G401 (cell line): ENCODE measurements at places on chromosomes 13 and 19.

- DNase-seq, result peak; percentile 14
These were observed 15.2 kb downstream of the EPN1 start for GRCh38 chr19:55690109-55690768.

- DNase-seq, result no peak
These were observed 207.9 kb upstream of the UFM1 start for GRCh38 chr13:38141792-38142191.

- DNase-seq, result no peak
These were observed 498.9 kb upstream of the SLITRK5 start for GRCh38 chr13:87172166-87172835.

GRCh38 chr19:1000095-1000494 is at the start of gene GRIN3B:
TSS of gene GRIN3B (plus strand) at chr19:1000419. CDS start at chr19:1000438, 19 bp downstream.
- no peak for DNase-seq

DNA sequence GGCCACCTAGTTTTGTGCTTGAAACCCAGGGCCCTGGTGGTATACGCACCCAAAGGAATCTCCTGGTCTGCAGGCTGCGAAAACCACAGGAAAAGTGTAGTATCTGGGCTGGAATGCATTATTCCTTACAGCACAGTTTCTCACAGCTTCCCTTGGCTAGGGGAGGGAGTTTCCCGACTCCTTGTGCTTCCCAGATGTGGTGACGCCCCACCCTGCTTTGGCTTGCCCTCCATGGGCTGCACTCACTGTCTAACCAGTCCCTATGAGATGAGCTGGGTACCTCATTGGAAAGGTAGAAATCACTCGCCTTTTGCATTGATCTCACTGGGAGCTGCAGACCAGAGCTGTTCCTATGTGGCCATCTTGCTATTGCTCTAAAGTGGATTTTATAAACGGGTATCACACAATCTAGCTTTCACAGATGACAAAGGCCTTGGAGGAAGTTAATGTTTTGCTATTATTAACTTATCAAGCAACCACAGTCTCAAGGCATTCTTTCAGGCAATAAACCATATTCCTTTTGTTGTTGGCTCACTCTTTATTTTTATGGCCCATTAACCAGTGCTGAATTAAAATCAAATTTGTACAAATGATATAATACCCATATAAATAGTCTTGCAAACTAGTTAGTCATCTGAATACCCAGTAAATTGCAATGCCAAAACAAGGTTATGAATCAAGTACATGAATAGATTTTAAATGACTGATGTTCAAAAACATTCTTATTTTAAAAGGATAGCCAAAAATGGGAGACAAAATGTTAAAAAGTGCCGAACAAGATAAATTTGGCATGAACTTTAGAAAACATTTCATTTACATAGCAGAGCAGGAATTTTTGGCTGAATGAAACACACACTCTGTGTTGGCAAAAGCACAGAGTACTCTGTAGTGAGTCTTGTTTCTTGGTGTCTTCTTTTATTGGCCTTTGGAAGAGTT is 475.4 kb upstream of the ARGLU1 start:
- no peak for DNase-seq

DNA sequence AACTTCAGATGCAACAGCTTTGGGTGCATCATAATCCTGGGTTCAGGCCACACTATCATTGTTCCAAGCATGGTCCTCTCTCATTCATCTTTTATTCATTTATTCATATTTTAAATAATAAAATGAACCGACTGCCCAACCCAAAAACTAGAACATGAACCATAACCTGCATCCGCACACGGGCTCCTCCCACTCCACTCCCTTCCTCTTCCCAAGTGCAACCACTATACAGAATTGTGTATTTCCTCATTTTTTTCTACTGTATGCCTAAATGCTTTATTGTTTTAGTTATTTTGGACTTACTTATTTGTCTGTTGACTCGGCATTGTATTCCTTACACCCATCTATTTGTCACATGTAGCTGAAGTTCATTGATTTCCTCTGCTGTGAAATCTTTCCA is 30.7 kb upstream of the POMP start:
- DNase-seq, result no peak

- DNase-seq, result no peak
These were observed 551.6 kb downstream of the MYO16 start for GRCh38 chr13:109180905-109181425.

GRCh38 chr19:54670576-54671357 is 8.0 kb downstream of the LILRB4 start:
- DNase-seq, result no peak

GRCh38 chr19:5503598-5503997 is 48.4 kb downstream of the ZNRF4 start:
- no peak for DNase-seq

- DNase-seq, result no peak
These were observed 57.1 kb downstream of the SIPA1L3 start for GRCh38 chr19:37964109-37964508.

DNA sequence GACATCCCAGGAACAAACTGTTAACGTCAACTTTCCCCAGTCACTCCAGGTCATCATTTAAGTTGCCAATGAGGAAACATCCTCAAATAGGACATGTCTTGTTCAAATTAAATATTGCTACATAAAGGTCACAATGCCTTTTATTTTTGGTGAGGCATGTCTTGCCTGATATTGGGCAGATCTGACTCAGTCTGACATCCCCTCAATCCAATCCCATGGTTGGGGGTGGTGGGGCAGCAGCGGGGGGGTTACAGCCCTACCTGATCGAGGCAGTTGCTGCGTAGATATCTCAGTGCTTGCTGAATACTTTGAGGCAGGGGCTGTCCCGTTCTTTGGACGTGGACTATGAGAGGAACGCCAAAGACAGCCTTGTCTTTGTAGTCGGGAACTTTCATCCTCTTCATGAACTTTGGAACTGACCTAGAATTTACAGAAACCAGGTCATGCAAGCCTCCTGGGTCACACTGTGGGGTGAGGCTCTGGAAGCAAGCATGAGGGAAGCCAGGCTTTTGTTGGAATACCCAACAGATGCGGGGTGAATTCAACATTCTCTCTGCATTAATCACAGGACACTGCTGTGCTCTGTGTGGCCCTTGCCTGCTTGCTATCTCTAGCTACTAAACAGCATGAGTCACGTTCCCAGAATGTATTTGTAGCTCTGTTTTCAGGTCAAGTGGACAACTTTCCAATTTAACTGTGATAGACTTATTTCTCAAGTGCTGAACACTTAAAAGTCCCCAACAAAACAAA is 109.8 kb downstream of the KL start:
- DNase-seq, result no peak

- no peak for DNase-seq
These were observed 213.6 kb downstream of the RGCC start for GRCh38 chr13:41670873-41671443.
